ENCODE measurements at places on chromosomes 5 and 9.

DNA sequence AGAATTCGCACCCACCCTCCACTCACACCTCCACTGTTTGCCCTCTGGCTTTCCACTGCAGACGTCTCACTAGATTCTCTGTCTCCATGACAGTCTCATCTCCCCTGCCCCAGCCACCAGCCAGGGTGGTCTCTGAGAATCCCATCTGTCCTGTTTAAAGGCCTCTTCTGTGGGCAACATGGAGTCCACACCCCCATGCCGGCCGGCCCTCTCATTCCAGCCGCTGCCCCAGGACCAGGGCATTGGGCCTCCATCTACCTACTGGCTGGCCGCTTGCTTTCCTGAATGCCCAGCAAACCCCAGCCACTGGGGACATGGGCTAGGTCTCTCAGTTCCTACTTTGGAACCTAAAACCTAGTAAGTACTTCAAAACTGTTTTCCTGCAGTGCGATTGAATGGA lies 65.6 kb upstream of the RUFY1 start:
- DNase-seq = no peak

- no peak for DNase-seq
Observed at GRCh38 chr5:104241046-104241445, 678.5 kb upstream of the NUDT12 start.

- DNase-seq = no peak
Observed at GRCh38 chr9:93084471-93084881, 11.5 kb upstream of the CARD19 start.

DNA sequence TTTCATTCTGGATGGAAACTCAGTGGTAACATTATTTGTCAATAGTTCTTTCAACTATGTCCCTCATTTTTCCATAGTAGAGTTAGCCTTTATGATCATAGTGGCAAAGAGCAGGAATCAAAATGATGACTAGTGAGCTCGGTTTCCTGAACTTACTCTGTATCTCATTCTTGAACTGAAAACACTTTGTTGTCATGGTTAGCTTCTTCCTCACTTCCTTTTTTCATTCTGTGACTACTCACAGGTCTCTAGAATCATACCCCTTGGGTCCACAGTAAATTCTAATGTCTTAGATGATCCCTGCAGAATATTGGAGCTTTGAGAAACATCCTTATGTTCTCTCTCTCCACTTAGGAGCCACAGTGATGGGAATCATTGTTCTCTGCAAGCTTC lies 29.4 kb upstream of the RECK start:
- no peak for DNase-seq

DNA sequence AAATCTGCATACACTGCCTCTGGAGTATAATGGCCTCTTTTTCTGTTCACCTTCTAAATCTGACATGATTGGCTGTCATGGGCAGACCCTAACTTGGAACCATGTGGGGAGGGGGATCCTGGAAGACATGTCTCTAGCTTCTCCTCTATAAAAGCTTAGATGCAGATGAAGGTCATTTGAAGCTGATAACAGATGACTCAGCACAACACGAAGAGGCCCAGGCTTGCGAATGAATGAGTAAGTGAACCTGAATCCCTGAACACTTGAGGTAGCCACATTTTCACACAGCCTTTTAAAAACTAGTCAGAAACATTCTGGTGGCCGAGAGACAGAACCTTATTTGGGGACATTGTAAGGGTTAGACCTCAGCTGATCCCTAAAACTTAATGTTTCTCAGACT lies 282.6 kb downstream of the ELAVL2 start:
- no peak for DNase-seq

DNA sequence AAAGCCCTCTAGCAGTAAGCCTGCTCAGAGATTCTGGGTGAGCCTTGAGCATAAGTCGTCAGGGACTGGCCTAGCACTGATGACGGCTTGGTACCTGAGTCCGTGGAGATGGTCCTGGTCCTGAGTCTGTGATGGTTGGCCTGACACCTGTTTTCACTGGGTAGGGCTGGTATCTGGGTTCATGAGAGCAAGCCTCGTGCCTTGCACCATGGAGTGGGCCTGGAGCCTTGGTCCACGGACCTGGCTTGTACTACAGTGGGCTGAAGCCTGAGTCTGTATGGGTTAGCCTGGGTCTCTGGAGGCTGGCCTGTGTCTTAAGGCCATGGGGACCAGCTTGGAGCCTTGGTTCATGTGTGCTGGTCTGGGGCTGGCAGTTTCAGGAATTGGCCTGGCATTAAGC lies 310.3 kb upstream of the ISL1 start:
- DNase-seq = no peak

DNA sequence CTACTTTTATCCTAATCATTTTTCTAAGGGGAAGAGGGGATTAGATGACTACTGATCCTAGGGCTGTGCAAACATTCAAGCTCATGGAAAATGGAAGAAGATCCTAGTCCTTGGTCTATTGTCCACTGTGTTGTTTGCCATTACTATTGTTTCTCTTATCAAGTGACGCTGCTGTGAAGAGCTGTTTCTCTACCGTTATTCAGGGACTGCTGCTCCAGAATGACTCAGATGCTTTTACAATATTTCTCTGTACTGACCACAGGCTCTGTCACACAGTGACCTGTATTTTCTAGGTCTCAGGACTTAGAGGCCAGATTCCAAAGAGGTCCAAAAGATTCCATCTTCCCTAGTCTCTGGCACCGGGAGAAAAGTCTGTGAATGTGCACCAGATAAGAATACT lies 159.5 kb upstream of the CHD1 start:
- no peak for DNase-seq

DNA sequence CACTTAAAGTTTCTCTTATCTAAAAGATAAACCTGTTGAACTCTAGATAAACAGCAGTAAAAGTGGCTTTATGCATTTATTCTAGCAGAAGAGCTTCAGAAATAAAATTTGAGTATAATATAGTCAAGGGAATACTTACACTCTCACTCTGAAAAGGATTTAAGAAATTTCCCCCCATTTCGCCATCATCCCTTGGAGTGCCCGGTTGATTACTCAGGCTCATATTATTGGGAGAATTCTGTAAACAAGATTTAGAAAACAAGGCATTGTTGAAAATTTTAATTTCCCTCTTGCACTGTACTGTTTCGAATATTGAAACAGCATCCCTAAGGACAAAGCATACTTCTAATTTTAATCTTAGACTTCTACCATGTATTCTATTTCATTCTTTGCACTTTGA lies 34.5 kb upstream of the ACOT12 start:
- DNase-seq = no peak

GRCh38 chr5:2112173-2113025 lies 229.7 kb upstream of the IRX4 start:
- no peak for DNase-seq

GRCh38 chr5:1083823-1084605 lies 27.8 kb downstream of the SLC12A7 start:
- DNase-seq = no peak

DNA sequence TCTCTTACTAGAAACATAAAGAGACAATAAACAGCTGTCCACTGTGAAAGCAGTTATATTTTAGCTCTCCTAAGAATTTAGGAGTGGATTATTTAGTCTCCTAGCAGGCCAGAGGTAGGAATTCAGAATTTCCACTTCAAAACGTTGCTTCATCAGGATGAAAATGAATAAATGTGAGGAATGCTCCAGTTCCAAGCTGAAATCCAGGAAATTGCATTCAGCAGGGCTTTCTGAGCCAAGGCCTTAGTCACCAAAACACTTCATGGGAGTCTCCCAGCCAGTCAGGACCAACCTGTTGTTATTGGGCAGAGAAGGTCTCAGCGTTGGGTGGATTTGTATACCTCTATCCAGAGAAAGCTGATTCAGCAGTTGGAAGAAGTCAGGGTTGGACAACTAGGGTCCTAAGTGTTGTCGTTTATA lies 1040.3 kb downstream of the TLE1 start:
- DNase-seq = peak; percentile 13

DNA sequence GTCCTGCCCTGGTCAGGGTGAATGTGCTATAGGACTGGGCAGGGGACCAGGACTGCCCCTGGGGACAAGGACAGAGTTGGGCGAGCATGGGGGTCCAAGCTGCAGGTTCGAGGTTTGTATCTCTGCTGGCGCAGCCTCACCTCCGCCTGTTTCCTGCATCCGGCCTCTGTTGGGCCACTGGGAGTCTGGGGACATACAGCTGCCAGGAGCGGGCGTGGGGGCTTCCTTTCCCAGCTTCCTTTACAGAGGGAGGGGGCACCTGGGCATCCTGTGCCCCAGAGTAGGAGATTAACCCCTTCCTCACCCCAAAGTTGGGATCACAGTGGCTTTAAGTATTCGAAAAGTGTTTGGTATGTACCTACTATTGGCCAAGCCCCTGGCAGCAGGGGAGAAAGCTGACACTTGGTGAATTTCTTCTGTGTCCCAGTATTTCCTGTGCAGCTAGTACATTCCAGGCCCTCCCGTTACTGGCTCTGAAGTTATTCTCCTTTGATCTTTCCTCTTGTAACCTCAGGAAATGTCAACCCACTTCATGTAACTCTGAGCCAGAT lies 19.0 kb downstream of the OLFML2A start:
- no peak for DNase-seq

- peak; percentile 61 for DNase-seq
Observed at GRCh38 chr9:4855841-4856240, 63.1 kb downstream of the RCL1 start.

DNA sequence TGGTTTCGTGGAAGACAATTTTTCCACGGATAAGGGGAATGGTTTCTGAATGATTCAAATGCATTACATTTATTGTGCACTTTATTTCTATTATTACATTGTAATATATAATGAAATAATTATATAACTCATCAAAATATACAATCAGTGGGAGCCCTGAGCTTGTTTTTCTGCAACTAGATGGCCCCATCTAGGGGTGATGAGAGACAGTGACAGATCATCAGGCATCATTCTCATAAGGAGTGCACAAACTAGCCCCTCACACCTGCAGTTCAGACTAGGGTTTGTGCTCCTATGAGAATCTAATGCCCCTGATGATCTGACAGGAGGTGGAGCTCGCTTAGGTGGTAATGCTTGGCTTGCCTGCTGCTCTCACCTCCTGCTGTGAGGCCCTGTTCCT lies 6.4 kb downstream of the ISCA1 start:
- DNase-seq = no peak

DNA sequence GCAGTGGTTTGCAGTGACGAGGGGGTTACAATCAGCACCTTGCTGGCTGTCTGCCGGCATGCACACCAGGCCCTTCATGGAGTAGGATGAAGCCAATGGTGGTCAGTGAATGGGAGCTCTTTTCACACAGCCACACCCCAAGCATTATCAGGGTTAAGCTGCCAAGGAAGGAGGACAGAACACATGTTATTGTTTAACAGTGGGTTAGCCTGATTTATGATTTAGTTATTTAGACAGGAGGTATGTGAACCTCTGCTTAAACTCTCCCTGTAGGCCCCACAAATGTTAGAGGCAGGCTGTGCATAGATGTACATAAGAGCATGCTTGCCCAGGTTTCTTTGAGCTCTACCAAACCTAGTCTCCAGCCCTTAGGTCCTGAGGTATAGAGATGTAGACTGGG lies 262.9 kb downstream of the SPOCK1 start:
- DNase-seq = no peak

GRCh38 chr9:89189215-89189614 lies 10.6 kb upstream of the SHC3 start:
- DNase-seq = no peak

- no peak for DNase-seq
Observed at GRCh38 chr9:122188369-122188768, 28.7 kb downstream of the MORN5 start.

DNA sequence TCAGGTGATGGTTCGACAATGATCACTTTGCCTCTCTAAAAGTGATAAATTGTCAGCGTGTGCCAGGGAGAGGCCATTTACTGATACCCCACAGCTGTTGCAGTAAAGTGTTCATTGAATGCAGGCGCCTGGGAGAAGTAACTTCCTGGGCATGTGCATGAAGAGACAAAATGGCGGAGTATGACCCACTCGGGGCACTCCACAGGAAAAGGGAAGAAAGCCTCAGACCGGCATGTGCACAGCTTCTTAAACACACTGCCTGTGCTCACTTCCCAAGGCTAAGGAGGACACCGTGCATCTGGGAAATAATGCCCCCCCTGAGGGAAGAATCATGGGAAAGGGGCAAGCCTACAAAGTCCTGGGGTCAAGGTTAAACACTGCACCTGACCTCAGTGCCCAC lies 329.5 kb downstream of the ICE1 start:
- no peak for DNase-seq

DNA sequence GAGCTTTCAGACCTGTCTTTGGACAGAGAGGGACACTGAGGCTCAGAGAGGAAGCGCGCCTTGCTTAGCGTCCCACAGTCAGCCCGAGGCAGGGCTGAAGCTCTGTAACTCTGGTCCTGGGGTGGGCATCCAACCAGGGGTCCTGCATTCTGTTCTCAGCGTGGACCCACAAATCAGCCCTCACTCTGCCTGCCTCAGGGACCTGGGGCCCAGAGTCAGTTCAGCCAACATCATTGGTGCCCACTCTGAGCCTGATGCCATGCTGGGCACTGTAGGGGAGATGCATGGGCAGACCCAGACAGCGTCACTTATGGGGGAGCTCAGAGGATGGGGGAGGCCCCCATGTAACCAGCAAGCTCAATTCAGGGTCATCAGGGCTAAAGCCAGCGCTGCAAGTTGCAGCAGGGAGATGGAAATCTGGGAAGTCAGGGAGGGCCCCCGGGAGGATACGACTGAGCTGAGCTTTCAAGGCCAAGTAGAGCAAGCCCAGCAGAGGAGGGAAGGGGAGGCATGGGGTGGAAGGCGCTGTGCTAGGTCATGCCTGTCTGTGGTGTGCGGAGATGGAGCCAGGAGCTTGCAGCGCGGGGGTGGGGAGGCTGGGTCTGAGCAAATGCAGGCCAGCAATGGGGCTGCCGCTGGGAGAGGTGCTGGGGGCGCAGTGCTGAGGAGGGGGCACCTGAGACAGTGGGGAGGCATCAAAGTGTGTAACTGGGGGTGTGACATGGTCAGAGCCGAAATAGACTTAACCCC lies 21.1 kb downstream of the CORO2A start:
- no peak for DNase-seq

GRCh38 chr5:111762895-111763294 lies 5.9 kb upstream of the NREP start:
- DNase-seq = no peak

GRCh38 chr5:181149806-181150733 lies 2.7 kb downstream of the OR2V2 start:
- DNase-seq = no peak

DNA sequence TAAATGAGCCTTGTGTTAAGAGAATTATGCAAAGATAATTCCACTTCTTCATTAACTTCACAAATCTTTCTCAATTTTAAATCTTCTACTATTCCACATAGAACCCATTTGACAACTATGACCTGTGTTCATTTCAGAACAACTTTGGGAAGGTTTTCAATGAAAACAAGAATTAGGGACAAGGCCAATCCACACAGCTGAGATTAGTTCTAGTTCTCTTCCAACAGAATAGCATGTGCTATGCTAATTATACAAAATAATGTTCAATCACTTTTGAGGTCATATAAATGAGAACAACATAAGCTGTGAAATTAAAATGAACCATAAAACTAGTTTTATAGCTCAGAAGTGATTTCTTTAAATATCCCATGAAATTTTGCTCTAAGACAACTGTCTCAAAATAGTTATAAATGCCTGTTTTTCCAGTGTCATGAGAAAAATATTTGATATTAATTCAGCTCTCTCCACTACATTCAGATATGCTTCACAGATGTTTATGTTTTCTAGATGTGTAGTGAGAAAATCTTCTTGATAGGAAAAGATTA lies 7.2 kb upstream of the LHFPL2 start:
- no peak for DNase-seq
